ENCODE measurements at places on chromosomes 13 and 19.
A peak's percentile ranks its signal among the peaks of the same experiment; 100 is the strongest.

DNA sequence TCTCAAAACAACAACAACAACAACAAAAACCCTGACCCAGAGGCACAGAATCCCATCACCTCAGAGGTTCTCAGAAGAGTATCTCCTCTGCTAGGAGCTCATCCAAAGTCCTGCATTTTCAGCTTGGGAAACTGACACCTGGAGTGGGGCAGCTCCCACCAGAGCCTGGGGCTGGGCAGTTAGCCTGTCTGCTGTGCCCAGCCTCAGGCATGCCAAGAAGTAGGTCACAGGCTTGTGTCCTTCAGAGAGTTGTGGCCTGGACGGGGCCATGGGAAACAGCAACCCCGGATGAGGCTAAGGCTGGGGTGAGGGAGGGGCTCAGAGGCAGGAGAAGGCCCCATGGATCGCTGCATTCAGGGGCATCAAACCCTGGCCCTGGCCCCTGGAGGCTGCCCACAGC lies 2.1 kb downstream of the NDUFS7 start:
- DNase-seq, result no peak

DNA sequence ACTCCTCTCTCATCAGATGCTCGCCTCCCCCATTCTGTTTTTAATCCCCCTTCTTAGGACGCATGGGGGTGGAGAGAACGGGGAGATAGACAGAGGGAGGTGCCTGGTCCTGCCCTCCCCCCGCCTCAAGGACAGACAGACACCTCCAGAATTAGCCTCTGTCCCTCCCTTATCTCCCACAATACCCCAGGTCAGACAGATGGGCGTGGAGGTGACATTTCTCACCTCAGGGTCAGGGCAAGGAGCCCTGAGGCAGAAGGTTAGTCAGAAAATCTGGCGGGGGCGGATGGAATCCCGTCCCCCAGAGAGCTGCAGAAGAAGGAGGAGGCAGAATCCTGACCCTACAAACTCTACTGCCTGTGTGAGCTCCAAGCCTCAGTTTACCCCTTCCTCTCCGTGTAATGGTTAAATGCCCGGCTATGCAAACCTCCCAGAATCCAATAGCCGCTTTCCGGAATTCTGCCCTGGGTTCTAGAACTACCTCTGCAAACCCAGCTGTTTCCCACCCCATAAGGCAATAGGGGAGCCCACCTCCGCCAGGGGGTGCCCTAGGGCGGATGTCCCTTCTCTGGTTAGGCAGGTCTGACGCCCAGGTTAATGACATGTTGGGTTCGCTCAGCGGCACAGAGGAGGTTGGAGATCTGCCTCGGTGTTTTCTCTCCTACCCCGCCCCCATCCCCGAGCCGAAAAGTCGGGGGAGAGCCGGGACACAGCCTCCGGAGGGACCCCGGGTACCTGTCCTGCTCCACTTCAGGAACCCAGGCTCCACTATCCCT lies 900 bp downstream of the PPP1R13L start:
- DNase-seq, result peak; percentile 54

- no peak for DNase-seq
Measured at GRCh38 chr13:105083992-105084391, 1451.5 kb downstream of the EFNB2 start.

- DNase-seq, result no peak
Measured at GRCh38 chr19:38692458-38693379, 45.3 kb downstream of the ACTN4 start.

- no peak for DNase-seq
Measured at GRCh38 chr13:33761740-33762139, 56.2 kb upstream of the RFC3 start.

- peak; percentile 63 for DNase-seq
Measured at GRCh38 chr13:29901710-29902631, 51.6 kb upstream of the UBL3 start.

DNA sequence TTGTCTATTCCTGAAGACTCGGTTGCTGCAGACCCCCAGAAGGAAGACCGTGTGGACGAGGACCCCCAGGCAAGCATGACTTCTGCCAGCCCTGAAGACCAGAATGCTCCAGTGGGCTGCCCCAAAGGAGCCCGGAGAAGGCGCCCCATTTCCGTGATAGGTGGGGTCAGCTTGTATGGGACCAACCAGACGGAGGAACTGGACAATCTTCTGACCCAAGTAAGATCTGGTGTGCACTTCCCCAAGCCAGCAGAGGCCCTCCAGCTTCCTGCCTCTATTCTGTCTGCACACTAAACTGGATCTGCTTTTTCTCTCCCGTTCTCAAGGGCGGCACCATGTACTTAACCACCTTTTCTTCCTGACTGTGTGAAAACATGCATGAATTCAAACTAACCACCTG lies 59.8 kb upstream of the C1QTNF9 start:
- no peak for DNase-seq

DNA sequence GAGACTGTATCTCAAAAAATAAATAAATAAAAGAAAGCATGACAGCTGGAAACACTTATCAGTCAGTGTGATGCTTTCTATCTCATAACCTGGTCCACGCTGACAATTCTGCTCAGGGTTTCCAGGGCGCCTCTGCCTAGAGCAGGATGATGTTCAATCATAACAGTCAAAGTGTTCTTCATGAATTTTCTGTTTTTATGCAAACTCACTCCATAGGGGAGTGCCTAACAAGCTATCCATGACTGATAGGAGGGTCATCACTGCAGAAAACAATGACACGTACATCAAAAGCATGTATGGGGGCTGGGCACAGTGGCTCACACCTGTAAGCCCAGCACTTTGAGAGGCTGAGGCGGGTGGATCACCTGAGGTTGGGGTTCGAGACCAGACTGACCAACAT lies 41.4 kb upstream of the ZNF83 start:
- DNase-seq, result no peak

GRCh38 chr13:48184260-48184659 lies 48.7 kb upstream of the ITM2B start:
- no peak for DNase-seq

- no peak for DNase-seq
Measured at GRCh38 chr13:46992383-46992952, 95.6 kb upstream of the HTR2A start.

GRCh38 chr19:39906283-39906682 lies 28.2 kb downstream of the FCGBP start:
- DNase-seq, result no peak

DNA sequence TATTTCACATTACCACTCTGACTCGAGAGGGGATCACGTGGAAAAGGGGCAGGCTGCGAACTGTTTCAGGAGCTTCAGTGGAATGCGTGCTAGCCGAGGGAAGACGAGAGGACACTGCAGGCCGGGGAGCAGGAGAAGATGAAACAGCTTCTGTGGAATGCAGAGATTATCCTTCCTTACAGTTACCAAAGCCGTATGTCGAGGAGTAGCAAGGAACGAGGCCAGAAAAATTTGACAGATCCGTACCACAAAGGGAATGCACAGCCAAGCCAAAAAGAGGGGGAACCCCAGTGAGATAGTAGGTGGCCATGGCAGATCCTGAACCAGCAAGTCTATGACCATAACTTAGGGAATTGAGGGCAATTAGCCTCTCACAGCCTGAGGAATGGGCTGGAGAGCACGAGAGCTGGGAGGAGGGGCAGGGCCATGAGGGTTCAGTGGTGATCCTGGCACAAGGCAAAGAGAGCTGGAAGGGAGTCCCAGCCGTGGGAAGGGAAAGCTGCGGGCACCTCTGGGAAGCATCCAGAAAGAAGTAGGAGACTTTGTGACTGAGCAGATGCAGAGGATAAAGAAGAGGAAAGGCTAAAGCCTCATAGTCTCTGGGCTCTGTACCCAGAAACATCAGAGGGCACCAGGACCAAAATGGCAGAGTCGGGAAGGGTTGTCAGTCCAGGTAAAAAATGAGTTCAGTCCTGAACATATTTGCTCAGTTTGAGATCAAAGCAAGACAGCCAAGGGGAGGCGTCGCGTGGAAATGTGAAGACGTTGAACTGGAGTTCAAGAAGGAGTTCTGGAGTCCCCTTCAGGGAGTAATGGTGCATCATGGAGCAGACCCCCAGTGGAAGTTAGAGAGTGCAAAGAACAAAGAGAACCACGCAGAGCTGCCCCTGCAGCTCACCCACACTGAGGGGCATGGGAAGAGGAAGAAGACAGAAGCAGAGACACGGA lies 5.1 kb downstream of the COL4A1 start:
- no peak for DNase-seq

DNA sequence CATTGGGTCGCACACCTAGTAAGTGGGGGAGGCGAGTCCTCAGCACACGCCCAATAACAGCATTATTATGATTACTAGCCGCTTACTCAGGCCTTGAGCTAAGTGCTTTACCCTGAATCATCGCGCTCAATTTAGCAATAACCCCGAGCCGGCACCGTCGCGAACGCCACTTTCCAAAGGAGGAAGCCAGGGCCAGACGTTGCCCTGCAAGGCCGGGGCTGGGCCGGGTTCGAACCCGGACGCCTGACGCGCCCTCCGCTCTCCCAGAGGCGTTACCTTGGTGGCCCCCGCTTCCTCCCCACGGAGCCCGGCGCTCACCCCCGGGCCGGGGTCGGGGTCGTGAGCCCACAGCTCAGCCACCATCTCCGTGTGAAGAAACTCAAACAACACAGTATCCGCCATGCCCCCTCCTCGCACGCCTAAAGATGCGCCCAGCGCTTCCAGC lies at the start of gene TRAPPC6A:
Gene TRAPPC6A, minus strand, starts transcription at position 421 of the 445 bp plus-strand sequence. Its CDS starts 19 bp downstream, at position 402.
- DNase-seq, result peak; percentile 46

GRCh38 chr13:111037927-111038326 lies 77.2 kb upstream of the ARHGEF7 start:
- DNase-seq, result no peak

GRCh38 chr13:76522083-76522755 lies 364.0 kb downstream of the KCTD12 start:
- DNase-seq, result no peak

DNA sequence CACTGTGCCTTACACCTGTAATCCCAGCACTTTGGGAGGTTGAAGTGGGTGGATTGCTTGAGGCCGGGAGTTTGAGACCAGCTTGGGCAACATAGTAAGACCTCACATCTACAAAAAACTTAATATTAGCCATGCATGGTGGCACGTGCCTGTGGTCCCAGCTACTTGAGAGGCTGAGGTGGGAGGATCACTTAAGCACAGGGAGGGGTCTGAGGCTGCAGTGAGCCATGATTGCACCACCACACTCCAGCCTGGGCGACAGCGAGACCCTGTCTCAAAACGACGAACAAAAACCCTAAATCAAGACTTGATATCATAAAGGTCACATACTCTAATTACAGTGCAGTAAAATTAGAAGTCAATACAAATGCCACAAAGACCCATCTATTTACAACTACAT lies 17.4 kb downstream of the SLC7A9 start:
- DNase-seq, result no peak

- no peak for DNase-seq
Measured at GRCh38 chr13:98851276-98851675, 98.8 kb upstream of the SLC15A1 start.

DNA sequence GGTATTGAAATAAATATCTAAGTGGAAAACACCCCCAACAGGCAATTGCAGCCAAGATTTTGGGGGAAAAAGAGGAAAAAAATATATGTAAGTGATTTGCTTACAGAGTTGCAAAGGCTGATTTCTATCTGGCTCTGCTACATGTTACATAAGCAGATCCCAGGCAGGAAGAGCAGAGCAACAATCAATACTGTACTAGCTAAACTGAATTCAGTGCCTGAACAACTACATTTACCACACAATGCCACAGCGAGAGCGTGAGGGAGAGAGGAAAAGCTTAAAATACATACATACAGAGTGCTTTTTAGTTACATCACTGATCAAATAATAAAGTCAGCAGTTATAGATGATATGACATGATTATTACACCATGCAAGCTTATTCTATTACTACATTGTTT lies 665.6 kb upstream of the ARGLU1 start:
- DNase-seq, result no peak

- DNase-seq, result no peak
Measured at GRCh38 chr19:23309926-23310325, 59.7 kb upstream of the ZNF724 start.

- DNase-seq, result no peak
Measured at GRCh38 chr13:24280720-24281119, 28.7 kb upstream of the C1QTNF9 start.

DNA sequence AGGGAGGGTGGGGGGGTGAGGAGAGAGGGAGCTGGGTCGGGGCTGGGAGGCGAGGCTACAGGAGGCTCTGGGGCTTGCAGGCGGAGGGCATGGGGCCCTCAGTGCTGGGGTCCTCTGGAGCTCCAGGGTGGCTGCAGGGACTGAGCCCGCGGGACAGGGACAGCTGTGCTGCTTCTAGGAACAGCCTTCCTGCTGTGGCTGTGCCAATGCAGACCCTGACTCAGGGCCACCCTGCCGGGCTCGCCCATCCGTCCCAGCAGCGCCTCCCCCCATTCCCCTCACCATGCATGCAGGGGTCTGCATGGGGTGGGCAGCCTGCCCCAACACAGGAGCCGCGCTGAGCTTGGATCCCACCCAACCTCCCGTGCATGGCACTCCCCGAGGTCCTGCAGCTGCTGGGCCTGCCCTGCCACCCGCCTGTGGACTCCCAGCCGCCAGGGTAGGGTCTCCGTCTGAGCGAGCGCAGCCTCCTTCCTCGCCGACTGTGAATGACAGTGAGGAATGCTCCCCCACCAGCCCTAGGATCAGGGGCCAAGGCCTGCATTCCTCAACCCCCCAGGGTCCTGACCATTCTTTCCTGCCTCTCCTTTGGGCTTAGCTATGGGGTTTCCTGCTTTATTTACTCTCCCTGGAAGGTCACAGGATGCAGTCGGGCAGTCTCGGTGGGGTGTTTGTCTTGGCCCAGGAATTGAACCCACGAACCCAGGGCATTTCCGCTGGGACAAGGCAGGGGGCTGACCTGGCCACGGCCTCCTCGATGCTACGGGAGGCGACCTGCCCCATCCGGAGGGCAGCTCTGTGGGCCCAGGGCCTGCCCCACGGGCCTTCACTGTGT lies 23.4 kb downstream of the CEBPG start:
- DNase-seq, result no peak

- no peak for DNase-seq
Measured at GRCh38 chr13:38538422-38538821, 148.5 kb upstream of the FREM2 start.

DNA sequence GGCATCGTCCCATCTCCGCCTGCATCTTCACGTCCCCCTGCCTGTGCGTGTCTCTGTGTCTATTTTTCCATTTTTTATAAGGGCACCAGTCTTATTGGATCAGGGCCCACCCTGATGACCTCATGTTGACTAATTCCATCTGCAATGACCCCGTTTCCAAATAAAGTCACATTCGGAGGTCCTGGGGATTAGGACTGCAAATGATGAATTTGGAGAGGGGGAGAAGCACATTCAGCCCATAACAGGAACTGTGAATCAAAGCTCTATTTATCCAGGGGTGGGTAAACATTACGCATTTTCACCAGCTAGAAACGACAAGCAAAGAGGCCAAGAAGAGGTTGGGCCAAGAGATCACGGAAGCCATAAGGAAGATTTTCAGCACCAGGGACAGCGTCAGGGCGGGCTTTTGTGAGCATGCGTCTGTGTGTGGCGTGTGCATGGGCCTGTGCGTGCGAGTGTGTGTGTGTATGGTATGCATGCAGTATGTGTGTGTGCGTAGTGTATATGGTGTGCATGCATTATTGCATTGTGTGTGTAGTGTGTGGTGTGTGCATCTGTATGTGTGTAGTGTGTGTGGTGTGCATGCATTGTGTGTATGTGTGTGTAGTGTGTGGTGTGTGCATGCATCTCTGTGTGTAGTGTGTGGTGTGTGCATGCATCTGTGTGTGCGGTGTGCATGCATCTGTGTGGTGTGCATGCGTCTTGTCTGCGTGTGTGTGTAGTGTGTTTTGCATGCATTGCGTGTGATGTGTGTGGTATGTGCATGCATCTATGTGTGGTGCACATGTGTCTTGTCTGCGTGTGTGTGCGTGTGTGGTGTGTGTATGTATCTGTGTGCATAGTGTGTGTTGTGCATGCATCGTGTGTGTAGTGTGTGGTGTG lies 19.6 kb downstream of the CELF5 start:
- peak; percentile 14 for DNase-seq
